ENCODE measurements at places on chromosomes 6 and 20.

DNA sequence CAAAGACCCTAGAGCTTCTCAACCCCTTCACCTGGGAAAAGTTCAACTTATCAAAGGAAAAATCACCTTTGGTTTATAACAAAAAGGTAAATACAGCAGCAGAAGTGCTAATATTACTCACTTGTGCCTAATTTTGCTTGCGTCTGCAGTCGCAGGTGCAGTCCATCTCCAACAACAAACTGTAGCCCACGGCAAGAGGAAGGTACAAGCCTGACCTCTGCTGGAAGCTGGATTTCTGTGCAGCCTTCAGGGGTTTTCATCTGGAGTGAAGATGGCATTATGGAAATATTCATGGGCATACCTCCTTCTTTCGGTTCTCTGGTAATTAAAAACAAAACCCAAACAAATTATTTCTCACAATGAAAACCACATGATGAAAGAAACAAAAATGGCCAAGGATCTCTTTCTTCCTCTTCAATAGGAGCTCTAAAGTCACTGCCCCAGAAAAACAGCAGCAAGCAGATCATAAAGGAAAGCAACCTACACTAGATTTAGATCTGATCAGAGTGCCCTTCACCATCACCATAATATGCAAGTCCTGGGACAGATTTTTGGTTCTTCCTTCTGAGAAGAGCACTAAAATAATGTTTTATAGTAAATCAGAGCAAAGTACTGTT, 7.8 kb downstream of the UBE3D start:
- peak; percentile 9 for DNase-seq

DNA sequence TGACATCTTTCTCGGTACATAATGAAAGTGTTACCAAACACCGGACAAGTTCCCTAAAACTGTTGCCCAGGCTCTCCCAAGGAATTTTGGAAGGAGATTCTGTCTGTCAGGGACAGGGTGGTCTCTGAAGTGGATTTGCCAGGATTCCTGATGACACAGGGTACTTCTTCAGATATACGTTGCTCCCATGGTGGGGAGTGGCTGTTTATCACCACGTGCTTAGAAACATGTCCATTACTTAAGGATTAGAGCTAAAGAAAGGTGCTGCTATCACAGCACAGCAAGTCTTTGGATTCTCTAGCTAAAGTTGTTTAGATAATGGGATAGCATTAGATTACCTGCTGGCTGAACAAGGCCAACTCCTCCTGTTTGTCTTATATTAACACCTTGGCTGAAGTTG, 6.3 kb downstream of the SPINT3 start:
- no peak for DNase-seq

- peak; percentile 31 for DNase-seq
These were observed 37.2 kb upstream of the PLCB1 start for GRCh38 chr20:8094850-8095249.

- no peak for DNase-seq
These were observed 60.7 kb upstream of the CDKAL1 start for GRCh38 chr6:20473518-20473917.

GRCh38 chr20:38094373-38094891, 60.9 kb downstream of the RPRD1B start:
- DNase-seq: no peak

DNA sequence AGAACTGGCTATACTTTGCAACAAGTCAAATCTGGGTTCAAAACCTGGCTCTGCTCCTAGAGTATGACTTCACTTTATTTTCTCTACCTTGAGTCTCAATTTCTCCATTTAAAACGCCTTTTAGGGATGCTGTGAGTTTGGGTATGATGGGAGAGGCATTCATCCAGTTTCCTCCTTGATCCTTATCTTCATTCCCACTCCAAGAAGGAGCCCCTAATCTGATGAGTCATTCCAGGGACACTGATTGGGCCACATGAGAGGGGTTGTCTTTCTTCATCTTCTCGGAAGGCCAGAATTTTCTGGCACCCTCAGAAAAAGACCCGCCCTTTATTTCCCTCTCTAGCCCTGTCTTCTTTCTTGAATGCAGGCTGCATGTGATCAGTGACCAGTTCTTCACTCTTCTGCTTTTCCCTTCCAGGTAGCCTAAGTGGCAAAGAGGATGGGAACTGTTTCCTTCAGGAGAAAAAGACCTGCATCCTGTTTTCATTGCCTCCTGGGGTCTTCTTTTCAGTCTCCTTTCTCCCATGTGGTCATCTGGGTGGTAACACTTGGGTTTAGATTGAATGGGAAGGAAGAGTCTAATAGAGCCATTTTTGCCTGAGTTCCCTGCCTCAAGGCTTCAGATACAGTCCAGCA, 32.1 kb upstream of the PNRC1 start:
- DNase-seq: no peak

DNA sequence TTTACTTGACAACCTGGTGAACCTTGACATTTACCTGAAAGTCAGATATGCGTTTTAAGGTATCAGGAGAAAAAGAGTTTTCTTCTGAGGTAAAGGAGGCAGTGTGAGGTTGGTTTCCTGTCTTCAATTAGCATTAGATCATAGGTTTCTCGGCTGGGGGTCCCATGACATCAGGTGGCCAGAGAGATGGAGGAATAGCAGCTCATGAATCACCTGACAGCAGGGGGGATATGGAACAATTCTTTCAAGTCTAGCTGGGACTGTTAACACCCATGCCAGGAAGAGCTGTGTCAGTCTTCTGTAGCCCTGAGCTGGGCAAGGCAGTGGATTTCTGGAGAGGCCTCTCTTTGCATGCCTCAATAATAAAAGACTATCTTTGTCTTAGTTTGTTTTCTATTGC, 108.0 kb upstream of the TMEM170B start:
- DNase-seq: no peak

DNA sequence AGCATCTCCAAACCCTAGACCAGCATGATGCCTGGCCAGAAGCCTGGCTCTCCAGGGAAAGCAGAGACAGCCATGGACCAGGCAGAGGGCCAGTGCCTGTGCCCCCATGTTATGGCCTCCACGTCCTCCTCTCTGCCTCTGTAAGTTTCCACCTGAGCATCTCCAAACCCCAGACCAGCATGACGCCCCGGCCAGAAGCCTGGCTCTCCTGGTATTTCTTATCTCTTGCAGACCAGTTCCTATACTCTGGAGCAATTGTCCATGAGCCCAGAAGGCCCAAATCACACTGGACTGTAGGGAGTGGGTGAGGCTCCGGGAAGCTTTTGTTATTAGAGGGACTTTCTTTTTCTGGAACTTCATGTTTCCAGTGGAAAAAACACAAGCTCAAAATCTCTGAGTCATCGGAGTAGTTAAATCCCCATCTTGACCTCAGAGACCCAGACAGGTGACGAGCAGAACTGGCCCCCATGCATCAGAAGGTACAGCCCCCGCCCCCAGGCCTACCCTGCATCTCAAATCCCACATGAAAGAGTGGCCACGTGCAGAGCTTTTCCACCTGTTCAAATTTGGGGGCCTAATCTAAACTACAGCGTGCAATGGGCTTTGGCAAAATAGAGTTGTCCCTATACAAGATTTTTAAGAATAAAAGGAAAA, 110.2 kb upstream of the FOXQ1 start:
- no peak for DNase-seq

DNA sequence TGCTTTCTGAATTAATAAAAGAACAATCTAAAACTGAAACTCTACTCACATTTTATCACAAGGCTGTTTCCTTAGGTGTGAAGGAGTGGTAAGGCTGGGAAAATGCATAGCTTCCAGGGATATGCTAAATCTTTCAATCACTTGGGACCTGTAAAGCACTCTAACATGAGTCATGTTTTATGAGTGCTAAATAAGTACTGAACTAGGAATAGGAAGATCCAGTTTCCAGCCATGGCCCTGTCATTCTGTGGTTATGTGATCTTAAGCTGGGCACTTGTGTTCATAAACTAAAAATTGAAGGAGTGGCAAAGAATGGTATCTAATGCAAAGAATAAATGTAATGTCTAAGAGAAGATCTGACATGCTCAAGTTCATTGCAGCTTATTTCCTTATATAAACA, 6.1 kb upstream of the TMEM200A start:
- no peak for DNase-seq

DNA sequence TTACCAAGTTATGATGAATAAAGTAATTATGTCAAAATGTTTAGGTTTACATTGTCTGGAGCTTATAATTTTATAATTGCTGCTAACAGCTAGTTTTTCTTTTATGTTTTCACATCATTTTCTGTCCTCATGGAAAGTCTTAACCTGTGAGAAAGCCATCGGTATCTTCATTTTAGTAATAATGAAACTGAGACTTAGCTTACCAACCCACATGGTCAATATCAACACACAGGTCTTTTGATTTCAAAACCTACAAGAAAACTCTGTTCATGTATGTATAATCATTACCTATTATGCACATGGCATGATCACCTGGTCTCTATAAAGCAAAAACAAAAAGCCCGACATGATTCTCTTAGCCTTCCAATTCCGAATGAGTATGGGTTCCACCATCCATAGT, 61.9 kb downstream of the KCNQ5 start:
- DNase-seq: no peak

DNA sequence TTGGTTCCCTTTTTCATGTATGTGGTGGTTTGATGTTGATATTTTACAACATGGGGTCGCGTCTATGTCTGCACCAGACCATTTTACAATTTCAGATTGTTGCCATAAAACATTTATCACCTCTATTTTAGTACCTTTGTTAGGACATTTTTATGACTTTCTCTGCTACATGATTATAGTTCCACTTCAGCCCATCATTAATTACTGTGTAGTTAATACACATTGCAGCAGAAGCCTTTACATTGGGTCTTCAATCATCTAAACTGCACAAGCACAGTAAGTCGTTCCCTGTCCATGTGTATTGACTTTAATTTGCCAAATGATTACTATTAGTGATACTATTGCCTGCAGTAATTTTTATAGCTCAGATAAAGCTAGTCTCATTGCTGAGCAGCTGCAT, 15.7 kb upstream of the TMEM217 start:
- DNase-seq: no peak

- DNase-seq: no peak
These were observed 19.9 kb upstream of the NUS1 start for GRCh38 chr6:117655380-117655779.

- no peak for DNase-seq
These were observed 73.3 kb upstream of the CENPW start for GRCh38 chr6:126266664-126267063.

DNA sequence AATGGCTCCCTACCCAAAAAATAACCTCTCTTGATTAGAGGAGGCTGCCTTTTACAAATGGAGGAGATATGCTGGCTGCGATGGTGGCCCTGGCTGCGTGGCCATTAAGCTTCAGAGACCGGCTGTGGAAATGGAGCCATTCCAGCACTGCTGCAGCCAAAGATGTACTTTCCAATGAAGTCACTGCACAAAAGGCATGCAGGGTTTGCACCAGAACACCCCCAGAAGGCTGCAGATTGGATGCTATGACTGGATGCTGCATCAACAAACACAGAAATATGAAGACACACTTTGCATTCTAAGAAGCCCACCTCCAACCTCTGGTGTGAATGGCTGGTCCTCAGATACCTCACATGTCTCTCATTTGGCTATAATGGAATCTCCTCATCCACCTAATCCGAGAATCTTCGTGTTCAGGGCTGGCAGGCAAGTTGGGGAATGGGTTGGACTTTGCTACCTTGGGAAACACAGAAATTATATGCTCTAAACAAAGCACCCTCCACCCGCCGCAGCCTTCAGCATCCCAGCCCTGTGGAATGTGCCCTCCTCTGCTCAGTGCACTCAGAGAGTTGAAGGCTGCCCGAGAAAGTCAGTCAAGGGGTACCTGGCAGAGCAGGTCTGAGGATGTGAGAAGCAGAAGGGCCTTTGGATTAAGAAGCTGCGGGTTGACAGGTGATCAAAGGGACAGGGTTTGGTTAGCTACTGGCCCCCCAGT, 35.3 kb downstream of the APCDD1L start:
- DNase-seq: no peak

- no peak for DNase-seq
These were observed 222.8 kb downstream of the KIF16B start for GRCh38 chr20:16350465-16350864.

DNA sequence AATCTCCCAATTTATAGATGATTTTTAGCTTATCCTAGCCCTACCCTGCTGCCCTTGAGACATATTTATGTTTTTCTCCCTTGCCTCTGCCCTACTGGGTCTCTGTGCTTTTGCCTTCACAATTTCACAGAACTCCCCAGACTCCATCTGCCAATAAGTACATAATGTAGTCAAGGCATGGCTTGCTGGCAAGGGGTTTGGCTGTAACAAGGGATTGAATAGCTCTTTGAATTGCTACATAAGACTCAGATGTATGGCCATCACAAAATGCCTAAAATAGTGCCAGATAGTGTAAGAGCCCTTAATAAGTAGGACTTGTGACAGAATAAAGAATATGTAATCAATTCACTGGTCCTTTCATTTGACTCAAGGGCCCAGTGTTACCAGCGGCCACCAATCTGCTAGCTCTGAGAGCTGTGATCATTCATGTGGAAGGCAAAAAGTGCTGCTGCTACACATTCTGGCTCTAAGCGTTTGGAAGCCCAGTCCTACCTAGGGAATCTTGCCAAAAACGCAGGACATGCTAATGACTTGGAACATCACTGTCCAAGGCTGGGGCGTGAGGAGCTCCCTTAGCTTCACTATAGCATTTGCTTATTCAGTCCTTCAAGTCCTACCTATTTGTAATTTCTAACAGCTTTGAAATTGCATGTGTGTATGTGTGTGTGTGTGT, 20.5 kb downstream of the CLVS2 start:
- no peak for DNase-seq
